ENCODE measurements at places on chromosomes 1 and 21.

DNA sequence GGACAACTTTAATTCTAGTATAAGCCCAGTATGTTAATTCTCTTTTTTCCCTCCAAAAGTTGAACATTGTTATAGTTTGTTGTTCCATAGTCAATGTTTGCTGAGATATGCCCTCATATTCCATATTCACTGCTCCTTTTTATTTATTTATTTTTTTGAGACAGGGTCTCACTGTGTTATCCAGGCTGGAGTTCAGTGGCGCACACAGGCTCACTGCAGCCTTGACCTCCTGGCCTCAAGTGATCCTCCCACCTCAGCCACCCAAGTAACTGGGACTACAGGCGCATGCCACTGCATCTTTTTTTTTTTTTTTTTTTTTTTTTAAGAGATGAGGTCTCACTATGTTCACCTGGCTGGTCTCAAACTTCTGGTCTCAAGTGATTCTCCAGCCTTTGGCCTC lies 38.7 kb downstream of the GFI1 start:
- no peak for DNase-seq

DNA sequence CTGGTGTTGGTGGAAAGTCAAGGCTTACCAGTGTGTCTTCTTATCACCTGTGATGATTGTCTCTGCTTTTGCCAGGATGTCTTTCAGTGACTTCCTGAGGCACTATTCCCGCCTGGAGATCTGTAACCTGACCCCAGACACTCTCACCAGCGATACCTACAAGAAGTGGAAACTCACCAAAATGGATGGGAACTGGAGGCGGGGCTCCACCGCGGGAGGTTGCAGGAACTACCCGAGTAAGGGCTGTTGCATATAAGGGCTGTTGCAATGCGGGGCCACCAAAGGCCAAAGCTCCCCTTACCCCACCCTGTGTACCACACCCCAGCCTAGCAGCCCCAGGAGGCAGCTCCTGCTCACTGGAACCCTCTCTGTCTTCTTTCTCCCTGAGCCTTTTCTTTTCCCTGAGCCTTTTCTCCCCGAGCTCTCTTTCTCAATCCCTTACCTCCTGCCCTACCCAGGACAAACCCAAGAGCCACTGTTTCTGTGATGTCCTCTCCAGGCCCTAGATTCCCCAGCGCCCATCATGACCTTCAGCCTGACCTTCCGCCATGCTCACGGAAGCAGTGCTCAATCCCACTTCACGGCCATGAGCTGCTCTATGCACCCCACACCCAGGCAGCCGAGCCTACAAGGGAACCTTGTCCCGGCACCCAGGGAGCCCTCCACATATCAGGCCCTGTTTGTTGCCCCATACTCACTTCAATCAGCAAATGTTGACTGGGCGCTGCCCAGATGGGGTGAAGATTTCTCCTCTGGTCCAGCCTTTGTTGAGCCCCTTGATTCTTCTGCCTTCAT lies 40.6 kb downstream of the CAPN2 start:
- no peak for DNase-seq

GRCh38 chr1:218546314-218546713 lies 201.2 kb downstream of the TGFB2 start:
- no peak for DNase-seq

DNA sequence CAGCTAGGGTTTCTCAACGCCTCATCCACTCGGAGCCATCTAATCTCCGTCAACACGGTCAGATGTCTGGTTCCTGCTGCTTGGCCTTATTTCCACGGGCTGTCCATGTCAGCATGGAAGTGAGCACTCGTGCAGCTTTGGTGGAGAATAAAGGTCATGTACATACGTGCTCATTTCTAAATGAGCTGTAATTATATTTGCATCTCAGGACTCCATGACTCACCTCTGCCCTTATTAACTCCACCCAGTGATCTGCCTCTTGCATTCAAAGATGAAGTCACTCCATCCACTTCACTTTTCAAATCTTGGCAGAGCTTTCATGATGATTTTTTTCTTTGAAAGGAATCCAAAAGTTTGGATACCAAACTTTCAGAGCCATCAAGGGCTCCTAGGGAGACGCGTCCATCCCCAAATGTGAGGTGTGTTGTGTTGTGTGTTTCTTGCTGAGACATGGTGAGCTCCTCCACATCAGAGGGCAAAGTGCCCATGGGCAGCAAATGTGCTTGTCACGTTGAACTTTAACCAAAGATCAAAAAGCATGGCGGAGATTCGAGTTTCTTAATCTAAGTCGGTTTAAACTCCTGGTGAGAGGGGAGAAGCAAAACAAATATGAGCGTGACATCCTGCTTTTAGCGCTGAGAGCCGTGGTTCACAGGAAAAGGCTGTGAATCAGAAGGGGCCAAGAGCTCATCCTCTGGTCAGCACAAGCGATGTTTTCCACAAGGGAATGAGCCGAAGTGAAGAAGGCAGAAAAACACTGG lies 68.6 kb upstream of the ERRFI1 start:
- DNase-seq, result no peak

Data from gastrocnemius medialis (tissue), 4 donors.